ENCODE measurements at places on chromosomes 1 and 21.

DNA sequence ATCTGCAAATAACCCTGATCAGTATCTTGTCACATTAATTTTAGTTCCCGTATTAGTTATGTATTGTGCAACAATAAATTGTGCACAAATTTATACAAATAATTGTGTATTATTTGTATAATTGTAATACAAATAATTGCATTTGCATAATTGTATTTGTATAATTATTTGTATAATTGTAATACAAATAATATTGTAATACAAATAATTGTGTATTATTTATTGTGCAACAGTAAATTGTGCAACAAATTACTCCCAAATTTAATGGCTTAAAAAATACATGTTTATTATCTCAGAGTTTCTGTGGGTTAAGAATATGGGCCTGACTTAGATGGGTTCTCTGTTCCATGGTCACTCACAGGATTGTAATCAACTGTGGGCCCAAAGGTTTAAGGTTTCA is 86.2 kb upstream of the SAMSN1 start:
- no peak for DNase-seq

DNA sequence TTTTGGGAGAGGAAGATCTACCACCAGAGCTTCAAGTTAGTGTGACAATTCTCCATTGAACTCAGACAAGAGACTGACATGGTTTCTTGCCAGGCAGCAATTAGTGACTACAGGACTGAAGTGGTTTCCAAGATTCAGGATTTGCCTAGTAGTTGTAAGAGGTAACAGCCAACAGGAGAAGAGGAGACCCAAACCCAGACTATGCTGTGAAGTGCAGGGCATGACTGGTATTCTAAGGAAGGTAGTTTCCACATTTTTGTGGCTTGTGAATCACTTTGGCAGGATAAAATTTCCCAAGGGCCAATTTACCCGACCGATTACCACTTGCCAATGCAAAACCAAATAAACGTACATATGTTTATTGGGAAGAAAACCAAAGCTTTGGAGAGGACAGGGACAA is 14.7 kb upstream of the RAP1A start:
- no peak for DNase-seq

GRCh38 chr1:192550922-192551534 is 24.5 kb upstream of the RGS1 start:
- no peak for DNase-seq

- DNase-seq = no peak
Observed at GRCh38 chr1:9653210-9653490, 1.6 kb downstream of the PIK3CD start.

- no peak for DNase-seq
Observed at GRCh38 chr1:243902100-243902499, 52.1 kb upstream of the AKT3 start.

GRCh38 chr1:218254296-218254946 is 30.7 kb upstream of the RRP15 start:
- no peak for DNase-seq

- no peak for DNase-seq
Observed at GRCh38 chr21:33384841-33385331, 18.3 kb upstream of the IFNGR2 start.

DNA sequence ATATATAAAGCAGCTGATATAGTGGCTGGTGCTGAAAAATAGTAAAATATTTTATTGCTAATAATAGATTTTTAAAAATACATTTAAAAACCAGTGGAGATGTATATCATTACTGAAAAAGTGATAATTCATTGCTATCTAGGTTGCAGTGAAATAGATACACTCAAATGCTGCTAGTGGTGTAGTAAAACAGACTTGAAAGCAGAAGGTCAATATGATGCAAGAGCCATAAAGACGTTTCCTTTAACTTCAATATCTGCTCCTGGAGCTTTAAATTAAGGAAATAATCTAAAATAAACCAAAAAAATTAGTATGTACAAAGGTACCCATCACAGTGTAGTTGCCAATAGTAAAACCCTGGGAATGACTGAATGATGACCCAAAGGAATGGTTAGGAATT is 26.2 kb downstream of the RHEX start:
- DNase-seq = no peak

DNA sequence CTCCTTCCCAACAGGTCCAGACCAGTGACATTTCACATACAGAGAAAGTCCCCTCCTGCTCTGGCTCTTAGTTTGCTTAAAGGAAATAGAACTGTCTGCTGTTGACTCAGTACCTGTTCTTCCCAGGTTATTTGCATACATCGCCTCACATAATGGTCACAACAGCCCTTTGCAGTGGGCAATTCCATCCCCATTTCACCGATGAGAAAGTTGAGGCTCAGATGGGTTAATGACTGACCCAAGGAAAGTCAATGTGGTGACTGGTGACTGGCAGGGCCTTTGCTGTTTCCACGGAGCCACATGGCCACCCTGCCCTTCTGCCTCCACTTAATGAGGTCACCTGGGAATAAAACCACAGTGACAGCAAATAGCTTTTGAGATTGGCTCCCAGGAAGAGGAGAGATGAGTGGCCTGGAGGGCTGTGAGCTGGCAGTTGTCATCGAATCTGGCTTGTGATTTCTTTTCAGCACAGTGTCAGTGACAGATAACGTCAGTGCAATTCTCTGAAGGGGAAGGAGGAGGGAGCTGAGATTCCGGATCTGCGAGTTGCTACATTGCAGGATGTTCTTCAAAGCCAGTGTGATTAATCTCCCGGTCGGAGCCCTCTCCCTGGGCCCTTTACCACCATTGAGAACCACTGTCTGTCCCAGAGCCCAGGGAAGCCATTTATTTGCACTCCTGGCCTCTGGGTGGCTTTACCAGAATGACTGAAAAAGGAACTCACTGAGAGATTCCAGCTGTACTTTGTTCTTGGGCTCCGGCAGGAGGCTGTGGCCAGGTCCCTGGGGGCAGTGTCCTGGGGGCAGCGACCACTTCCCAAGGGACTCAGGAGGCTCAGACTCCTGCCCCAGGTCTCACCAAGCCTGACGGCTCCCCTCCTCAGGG is 117.2 kb downstream of the CNIH3 start:
- no peak for DNase-seq

DNA sequence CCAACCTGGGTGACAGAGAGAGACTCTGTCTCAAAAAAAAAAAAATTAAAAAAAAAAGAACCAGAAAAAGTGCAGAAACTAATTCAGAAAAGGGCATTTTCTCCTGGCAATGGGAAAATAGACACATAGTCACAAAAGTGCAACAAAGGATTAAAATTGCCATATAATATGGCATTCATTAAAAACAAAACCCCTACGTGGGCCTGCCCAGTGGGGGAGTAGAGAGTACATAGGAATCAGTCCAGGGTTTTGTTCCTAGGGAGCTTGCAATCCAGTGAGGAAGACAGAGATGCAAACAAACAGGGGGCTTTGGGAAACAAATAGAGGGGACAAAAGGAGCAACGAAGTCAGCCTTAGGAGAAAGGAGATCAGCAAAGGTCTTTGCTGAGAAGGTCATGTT is 4.5 kb upstream of the TRABD2B start:
- no peak for DNase-seq

- no peak for DNase-seq
Observed at GRCh38 chr1:20730690-20731056, 1.8 kb downstream of the SH2D5 start.

GRCh38 chr1:158649052-158649451 is 37.5 kb downstream of the SPTA1 start:
- no peak for DNase-seq

GRCh38 chr1:16625497-16626408 is 12.4 kb upstream of the NBPF1 start:
- DNase-seq = no peak

All from C1 segment of cervical spinal cord (tissue), 14 donors.